Ascending aorta (tissue), 2 donors: ENCODE measurements at places on chromosomes 16 and 17. TPM values are rescaled to one million over a fixed set of nuclear protein-coding genes. Genes with fewer than 3 reads are reported as not detected.

Gene OR4D2
- not detected for total RNA-seq

GRCh38 chr17:44967026-44967906 lies 837 bp downstream of the C1QL1 start:
- H3K27ac ChIP-seq, result no peak overlapping the region
- peaks cover 15% of the 10 kb centered on the region for H3K4me1 ChIP-seq
- DNase-seq, result no peak

Gene SLC35G6
- not detected for total RNA-seq

- H3K4me1 ChIP-seq, result no peaks in the 10 kb centered on the region
- no peak for DNase-seq
- no peak overlapping the region for H3K27ac ChIP-seq
- no peaks in the 10 kb centered on the region for H3K27me3 ChIP-seq
- H3K4me3 ChIP-seq, result no peak overlapping the region
These were observed 194.3 kb downstream of the CCDC182 start for GRCh38 chr17:57550668-57551315.

- H3K4me3 ChIP-seq, result no peak overlapping the region
- peaks cover 16% of the 10 kb centered on the region for H3K4me1 ChIP-seq
- no peak for DNase-seq
- H3K27me3 ChIP-seq, result no peaks in the 10 kb centered on the region
- H3K36me3 ChIP-seq, result no peaks in the 10 kb centered on the region
- peak overlapping the region; percentile 15 for H3K27ac ChIP-seq
These were observed 126.6 kb downstream of the ANKRD11 start for GRCh38 chr16:89363621-89364393.

Gene KRT24
- total RNA-seq, result not detected

DNA sequence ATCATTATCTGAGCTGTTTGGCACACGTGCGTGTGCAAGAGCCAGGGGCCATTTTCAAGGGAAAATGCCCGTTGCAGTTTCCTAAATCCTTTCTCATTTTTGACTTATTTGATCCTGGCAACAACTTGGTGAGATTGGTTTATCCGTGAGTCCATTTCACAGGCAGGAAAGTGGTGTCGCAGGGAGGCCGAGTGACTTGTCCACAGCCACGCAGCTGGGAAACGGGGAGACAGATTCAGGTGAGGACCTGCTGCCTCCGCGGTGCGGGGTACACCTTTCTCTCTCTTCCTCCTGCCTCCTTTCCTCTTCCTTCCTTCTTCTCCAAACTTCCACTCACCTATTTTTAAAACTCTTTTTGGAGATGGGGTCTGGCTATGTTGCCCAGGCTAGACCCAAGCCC lies 46.3 kb upstream of the ZCCHC14 start:
- no peaks in the 10 kb centered on the region for H3K36me3 ChIP-seq
- peak overlapping the region; percentile 96 for H3K27ac ChIP-seq
- H3K4me3 ChIP-seq, result no peak overlapping the region
- DNase-seq, result no peak

Gene KRTAP16-1
- total RNA-seq, result not detected

GRCh38 chr16:69239851-69240250 lies 52.9 kb downstream of the SNTB2 start:
- H3K4me3 ChIP-seq, result no peak overlapping the region
- no peaks in the 10 kb centered on the region for H3K27me3 ChIP-seq
- peaks cover 4% of the 10 kb centered on the region for H3K4me1 ChIP-seq
- no peaks in the 10 kb centered on the region for H3K36me3 ChIP-seq
- no peak for DNase-seq

GRCh38 chr17:57832314-57833178 lies 17.3 kb downstream of the MRPS23 start:
- H3K36me3 ChIP-seq, result peaks cover 11% of the 10 kb centered on the region
- no peak for DNase-seq
- peak overlapping the region; percentile 51 for H3K4me3 ChIP-seq
- no peaks in the 10 kb centered on the region for H3K27me3 ChIP-seq
- peaks cover 19% of the 10 kb centered on the region for H3K4me1 ChIP-seq
- H3K27ac ChIP-seq, result peak overlapping the region; percentile 88

DNA sequence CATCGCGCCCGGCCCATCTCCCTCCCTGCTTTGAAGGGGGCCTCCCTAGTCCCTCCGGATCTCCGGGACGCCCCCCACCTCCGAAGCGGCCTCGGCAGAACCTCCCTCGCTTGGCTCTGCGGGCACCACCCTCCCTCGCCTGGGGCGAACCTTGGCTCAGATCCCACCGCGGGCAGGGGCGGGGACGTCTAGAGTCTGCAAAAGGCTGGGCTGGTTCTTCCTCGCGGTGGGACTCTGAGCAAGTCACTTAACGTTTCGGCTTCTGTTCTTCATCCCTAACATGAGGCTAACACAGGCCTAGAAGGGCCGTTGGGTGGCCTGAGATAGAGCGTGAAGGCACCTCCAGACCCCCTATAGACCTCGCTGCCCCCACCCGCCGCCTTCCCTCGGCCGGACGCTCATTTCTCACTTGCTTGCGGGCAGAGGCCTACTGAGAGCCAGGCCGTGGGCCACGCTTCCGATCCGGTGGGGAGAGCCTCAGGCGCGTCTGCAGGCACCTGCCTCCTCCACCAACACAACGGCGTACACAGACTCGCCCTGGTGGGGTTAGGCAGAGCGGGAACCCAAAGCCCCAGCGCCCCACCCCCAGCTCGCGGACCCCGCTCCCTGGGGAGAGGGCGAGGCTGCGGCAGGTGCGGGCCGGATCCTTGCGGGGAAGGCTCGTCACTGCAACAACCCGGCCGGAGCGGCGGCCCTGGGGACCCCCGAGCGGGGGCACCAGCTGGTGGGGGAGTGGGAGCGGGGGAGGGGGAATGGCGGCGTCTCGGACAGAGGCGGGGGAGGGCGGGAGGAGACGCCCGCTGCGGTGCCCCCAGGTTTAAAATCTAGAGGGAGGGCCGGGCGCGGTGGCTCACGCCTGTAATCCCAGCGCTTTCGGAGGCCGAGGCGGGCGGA lies 5.4 kb downstream of the MYO1C start:
- peaks cover 13% of the 10 kb centered on the region for H3K4me1 ChIP-seq
- H3K27ac ChIP-seq, result peak overlapping the region; percentile 90
- peaks cover 16% of the 10 kb centered on the region for H3K36me3 ChIP-seq

- peak overlapping the region; percentile 97 for H3K4me3 ChIP-seq
- no peak for DNase-seq
These were observed 607 bp upstream of the PRPSAP1 start for GRCh38 chr17:76354317-76354729.

GRCh38 chr16:85326794-85327181 lies 214.5 kb upstream of the CIBAR2 start:
- H3K4me1 ChIP-seq, result peaks cover 39% of the 10 kb centered on the region
- no peaks in the 10 kb centered on the region for H3K36me3 ChIP-seq
- no peak for DNase-seq
- H3K4me3 ChIP-seq, result no peak overlapping the region
- peaks cover 4% of the 10 kb centered on the region for H3K27me3 ChIP-seq
- H3K27ac ChIP-seq, result no peak overlapping the region

Gene DDX28
- total RNA-seq, result 3.0 TPM

DNA sequence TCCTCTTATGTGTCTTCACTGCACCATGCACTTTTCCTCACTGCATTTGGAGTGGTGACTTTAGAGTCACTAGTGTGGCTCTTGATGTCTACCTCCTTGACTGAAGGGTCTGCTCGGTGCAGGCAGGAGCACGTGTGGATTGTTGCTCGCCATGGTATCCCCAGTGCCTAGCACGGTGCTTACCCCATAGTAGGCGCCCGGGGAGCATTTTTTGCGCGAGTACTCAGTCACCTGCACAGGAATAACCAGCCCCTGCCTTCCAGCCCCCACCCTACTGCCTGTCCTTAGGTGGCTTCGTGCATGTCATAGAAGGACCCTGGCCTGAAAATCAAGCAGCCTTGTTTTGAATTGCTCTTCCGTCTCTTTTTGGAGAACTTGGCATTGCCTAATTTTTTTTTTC lies 31.3 kb downstream of the CDRT15 start:
- no peak overlapping the region for H3K4me3 ChIP-seq
- peaks cover 9% of the 10 kb centered on the region for H3K36me3 ChIP-seq
- DNase-seq, result no peak
- H3K27me3 ChIP-seq, result no peaks in the 10 kb centered on the region

GRCh38 chr16:67562526-67562917 lies at the start of gene CTCF:
CTCF (plus strand) TSS chr16:67562526; CDS start chr16:67610833, 48,307 bp downstream.
- DNase-seq, result peak; percentile 88
- H3K27me3 ChIP-seq, result no peaks in the 10 kb centered on the region
- H3K27ac ChIP-seq, result peak within 1 kb of the TSS; percentile 100
- peaks cover 24% of the 10 kb centered on the region for H3K4me1 ChIP-seq

DNA sequence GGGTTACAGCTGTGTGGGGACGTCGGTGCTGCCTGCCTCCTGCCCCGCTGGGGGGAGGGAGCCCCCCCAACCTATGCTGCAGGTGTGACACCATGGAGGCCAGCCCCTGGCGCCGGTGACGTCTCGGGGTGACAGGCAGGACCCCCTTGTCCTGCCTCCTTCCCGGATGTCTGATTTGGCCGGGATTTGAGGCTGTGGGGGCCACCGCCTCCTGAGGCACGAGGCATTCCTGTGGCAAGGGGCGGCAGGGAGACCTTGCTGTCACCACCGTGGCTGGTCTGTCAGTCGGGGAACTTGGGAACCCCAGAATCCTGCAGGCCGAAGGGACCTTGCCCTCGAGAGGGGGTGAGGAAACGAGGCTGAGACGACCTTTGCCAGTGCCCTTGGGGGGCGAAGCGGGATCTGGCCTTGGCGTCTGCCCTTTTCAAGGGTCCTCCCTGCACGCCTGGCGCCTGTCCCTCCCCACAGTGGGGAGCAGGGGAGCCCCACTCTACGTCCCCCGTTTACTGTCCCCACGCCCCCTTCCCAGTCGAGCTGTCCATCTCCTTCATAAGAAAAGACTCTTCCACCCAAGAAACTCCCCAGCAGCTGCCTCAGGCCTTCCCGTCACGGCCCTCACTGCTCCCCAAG lies 74.4 kb downstream of the METRNL start:
- H3K27me3 ChIP-seq, result no peaks in the 10 kb centered on the region
- DNase-seq, result no peak
- no peak overlapping the region for H3K27ac ChIP-seq

Gene ACAP1
- 12.0 TPM for total RNA-seq

DNA sequence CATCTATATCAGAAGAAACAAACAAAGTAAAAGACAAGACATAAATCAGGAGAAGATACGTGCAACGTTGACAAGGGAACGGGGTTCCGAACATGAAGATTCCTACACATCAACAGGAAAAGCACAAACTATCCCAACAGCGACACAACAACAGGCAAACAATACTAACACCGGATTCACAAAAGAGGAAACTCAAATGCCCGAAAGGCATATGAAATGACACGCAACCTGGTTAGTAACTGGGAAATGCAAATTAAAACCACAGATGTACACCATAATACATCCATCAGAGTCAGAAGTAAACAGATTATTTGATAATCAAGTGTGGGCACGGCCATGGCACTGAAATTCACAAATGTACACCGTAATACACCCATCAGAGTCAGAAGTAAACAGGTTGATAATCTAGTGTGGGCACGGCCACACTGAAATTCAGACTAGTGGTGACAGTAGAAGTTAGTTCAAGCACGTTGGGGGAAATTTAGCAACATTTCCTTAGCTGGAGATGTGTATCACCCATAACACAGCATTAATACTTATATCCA lies 171.9 kb upstream of the RPH3AL start:
- no peak overlapping the region for H3K4me3 ChIP-seq
- no peaks in the 10 kb centered on the region for H3K27me3 ChIP-seq
- no peak for DNase-seq
- no peak overlapping the region for H3K27ac ChIP-seq
- H3K36me3 ChIP-seq, result peaks cover 44% of the 10 kb centered on the region

Gene TP53TG3F
- not detected for total RNA-seq

DNA sequence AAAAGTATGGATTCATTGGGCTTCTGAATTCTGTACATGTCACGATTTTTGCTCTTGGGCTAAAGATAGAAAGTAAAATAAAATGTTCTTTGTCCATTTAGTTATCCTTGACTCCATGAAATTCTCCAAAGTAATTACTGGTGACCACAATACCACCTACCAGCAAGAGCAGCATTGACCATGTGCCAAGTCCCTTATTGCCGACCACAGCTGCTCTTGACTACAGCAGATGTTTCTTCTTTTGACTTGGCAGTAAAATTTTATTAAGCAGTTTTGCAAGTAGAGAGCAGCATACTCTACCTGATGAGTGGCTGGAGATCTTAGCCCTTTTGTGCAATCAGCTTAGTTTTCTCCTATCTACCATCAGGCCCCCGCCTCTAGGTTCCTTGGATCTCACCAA lies 152.2 kb upstream of the TBX2 start:
- H3K36me3 ChIP-seq, result no peaks in the 10 kb centered on the region
- no peak overlapping the region for H3K4me3 ChIP-seq
- H3K4me1 ChIP-seq, result peaks cover 36% of the 10 kb centered on the region
- peak overlapping the region; percentile 55 for H3K27ac ChIP-seq

Gene C16orf96
- total RNA-seq, result not detected

DNA sequence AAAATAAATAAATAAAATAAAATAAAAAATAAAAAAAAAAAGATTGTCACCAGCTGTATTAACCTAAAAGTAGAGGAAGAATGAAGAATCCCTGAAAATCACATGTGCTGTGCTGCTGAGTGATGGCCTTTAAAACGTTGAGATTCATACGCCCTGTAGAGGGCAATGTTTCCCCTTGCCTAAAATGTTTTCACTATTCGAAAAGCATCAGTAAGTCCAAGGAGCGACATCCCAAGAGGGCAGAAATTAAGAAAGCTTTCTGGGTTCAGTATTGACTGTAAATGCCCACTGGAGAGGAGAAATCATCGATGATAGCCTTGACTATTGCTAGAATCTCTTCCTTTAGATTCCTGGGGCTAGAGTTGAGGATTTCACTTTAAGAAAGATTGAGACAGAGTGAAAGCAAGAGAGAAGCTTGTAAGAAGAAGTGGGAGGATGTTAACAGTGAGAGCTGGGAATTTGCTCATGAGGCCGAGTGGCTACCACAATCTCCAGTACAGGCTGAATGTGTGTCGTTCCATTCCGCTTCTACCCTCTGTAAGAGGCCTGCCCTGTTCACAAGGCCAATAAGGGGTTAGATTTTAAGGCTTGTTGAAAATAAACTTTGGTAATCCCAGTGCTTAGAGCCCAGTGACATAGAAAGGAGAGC lies 170.8 kb upstream of the FAM20A start:
- no peaks in the 10 kb centered on the region for H3K27me3 ChIP-seq
- H3K36me3 ChIP-seq, result no peaks in the 10 kb centered on the region
- peak overlapping the region; percentile 44 for H3K4me3 ChIP-seq
- peak overlapping the region; percentile 9 for H3K27ac ChIP-seq
- H3K4me1 ChIP-seq, result peaks cover 5% of the 10 kb centered on the region

GRCh38 chr17:51442088-51442865 lies 181.9 kb downstream of the UTP18 start:
- no peak overlapping the region for H3K27ac ChIP-seq
- no peaks in the 10 kb centered on the region for H3K27me3 ChIP-seq
- H3K4me1 ChIP-seq, result no peaks in the 10 kb centered on the region
- no peak for DNase-seq
- H3K36me3 ChIP-seq, result no peaks in the 10 kb centered on the region
- no peak overlapping the region for H3K4me3 ChIP-seq

GRCh38 chr16:424033-424622 lies 1.3 kb upstream of the RAB11FIP3 start:
- DNase-seq, result peak; percentile 59
- peak overlapping the region; percentile 76 for H3K4me3 ChIP-seq
- no peaks in the 10 kb centered on the region for H3K36me3 ChIP-seq
- H3K27me3 ChIP-seq, result no peaks in the 10 kb centered on the region
- peaks cover 20% of the 10 kb centered on the region for H3K4me1 ChIP-seq

Gene C17orf78
- total RNA-seq, result not detected
